HuH-7 (cell line): ENCODE measurements at places on chromosomes 5 and 9.

DNA sequence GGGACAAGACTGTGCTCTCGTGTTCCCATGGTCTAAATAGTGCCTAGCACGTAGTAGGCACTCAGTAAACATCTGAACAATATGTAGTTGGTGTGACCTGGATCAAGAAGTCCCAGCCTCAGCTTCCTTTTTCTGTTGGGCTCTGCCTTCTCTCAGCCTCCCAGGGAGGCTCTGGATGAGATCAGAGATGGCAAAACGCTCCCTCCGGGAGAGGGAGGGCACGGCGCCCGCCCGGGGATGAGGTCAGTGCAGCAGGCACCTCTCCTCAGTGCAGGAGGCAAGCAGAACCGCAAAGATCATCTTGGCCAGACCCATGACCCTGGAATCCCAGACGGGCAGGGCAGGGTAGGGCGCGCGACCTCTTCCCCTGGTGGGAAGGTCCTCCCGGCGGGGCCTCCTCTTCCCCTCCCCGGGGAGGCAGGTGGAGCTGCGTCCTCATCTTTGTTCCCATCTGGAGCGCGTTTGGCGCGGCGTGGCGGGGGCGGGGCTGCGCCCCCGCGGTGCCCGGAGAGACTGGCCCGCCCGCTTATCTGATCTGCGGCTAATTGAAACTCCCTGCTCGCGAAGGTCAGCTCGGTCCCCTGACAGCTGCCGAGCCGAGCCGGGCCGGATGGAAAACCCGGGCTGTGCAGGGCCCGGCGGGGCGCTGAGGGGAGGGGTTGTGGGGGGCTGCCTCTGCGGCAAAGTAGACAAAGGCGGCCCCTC lies 60.9 kb downstream of the CXXC5 start:
- no peak for DNase-seq

- DNase-seq, result peak; percentile 15
Observed at GRCh38 chr9:2367970-2368369, 253.6 kb upstream of the VLDLR start.

GRCh38 chr5:177389241-177390169 lies 5.3 kb downstream of the SLC34A1 start:
- no peak for DNase-seq

GRCh38 chr5:69276422-69277174 lies 41.9 kb downstream of the CDK7 start:
- DNase-seq, result peak; percentile 11

DNA sequence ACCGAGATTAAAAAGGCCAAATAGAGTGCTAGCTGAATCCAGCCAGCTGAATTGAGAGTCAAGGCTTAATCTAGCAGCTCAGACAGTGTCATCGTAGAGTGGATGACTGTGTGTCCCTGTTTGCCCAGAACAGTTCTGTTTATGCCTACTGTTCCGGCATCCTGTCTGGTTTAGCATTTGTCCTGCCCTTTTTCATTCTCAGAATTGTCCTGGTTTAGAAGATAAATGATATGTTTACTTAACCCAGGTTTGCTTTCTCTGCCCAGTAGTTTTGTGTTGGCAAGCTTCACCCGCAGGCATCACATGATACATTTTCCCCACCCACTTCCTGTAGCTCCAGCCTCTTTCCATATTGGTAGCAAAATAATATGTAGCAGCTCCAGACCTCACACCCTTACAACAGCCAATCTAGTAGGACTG lies 41.3 kb upstream of the ZSWIM6 start:
- no peak for DNase-seq

- DNase-seq, result no peak
Observed at GRCh38 chr9:108671794-108672193, 184.0 kb downstream of the ACTL7B start.

- no peak for DNase-seq
Observed at GRCh38 chr5:170020423-170020822, 40.1 kb upstream of the INSYN2B start.
